NCI-H146 (cell line): ENCODE measurements at places on chromosomes 7 and 10.
A peak's percentile ranks its signal among the peaks of the same experiment; 100 is the strongest.

GRCh38 chr7:148041156-148041555 is 549.4 kb upstream of the C7orf33 start:
- no peak for DNase-seq

GRCh38 chr10:63670291-63670898 is 149.2 kb downstream of the REEP3 start:
- no peak for DNase-seq

GRCh38 chr10:88978463-88978862 is 12.1 kb upstream of the FAS start:
- no peak for DNase-seq

DNA sequence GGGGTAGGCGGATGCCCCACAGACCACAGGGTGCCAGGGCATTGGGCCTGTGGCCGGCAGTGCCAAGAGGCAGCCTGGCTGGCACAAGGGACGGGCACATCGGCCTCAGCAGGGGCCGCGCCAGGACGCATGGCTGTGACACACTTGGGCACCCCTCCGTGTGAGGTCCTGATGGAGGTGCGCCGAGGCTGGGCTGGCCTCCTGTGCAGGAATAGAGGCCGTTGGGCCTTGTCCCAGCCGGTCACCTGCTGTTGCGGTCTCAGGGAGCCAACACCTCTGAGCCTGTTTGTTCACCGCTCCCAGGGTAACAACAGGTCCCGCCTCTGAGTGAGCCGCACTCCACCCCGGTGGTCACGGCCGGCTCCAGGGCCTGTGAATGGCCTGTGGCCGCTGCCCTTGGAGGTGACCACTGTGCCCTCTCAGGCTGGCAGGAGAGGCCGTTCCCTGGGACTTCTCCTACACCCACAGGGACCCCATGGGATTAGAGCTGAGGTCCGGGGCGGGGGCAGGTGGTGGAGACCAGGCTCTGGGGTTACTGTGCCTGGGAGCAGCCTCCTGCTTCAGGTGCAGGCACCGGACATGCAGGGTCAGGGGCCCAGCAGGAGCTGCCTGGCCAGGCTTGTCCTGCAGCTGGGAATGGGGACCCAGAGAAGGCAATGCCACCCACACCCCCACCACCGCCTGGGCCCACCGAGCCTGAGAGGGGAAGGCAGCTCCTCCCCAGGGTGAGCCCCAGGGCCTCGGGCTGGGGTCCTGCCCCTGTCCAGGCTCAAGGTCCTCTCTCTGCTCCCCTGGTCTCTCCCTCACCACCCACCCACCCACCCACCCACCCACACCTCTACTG is 12.0 kb downstream of the PWWP2B start:
- no peak for DNase-seq

- no peak for DNase-seq
Measured at GRCh38 chr10:36349445-36350078, 707.5 kb upstream of the FZD8 start.

DNA sequence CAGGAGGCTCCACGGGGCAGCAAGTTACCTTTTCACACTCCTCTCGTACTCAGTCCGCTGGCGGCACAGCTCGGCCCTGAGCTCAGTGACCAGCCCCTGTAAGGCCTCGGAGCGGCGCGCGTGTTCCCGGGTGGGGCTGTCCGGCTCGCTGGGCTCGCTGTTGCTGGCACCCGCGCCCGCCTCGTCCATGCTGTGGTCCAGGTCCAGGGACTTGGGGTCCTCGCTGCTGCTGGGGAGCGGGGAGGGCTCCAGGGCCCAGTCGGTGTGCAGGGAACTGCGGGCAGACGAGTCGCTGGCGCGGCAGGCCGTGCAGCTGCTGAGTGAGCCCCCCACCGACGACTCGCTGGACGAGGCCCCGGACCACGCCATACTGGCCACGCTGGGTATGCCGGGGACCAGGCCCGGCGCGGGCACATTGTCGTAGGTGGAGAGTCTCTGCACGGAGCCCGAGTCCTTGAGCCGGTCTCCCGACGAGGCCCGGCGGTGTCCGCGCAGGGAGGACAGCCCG is 143.8 kb downstream of the MAPK8 start:
- no peak for DNase-seq

DNA sequence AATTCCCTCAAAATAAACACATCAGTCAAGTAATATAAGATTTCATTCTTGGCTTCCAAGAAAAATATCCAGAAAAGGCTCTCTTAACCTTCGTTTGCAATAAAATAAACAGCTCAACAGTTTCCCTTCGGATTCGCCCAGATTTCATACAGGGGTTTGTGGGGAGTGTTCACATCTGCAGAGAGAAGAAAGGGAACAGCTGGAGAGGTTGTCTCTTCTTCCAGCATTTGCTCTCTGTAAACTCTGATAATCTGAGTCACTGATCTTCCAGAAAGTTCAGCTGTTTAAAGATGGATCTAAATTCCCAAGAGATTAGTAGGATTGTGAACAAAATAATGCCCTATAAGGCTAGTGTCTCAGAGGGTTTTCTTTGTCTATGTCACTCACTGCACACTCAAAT is 277.9 kb downstream of the HPSE2 start:
- no peak for DNase-seq

GRCh38 chr10:90051474-90051873 is 350.1 kb downstream of the KIF20B start:
- no peak for DNase-seq

- peak; percentile 51 for DNase-seq
Measured at GRCh38 chr10:70549962-70550458, 52.5 kb downstream of the PRF1 start.

GRCh38 chr7:25727876-25728275 is 424.1 kb upstream of the NFE2L3 start:
- no peak for DNase-seq

GRCh38 chr10:60338786-60339185 is 50.9 kb downstream of the ANK3 start:
- DNase-seq, result no peak

DNA sequence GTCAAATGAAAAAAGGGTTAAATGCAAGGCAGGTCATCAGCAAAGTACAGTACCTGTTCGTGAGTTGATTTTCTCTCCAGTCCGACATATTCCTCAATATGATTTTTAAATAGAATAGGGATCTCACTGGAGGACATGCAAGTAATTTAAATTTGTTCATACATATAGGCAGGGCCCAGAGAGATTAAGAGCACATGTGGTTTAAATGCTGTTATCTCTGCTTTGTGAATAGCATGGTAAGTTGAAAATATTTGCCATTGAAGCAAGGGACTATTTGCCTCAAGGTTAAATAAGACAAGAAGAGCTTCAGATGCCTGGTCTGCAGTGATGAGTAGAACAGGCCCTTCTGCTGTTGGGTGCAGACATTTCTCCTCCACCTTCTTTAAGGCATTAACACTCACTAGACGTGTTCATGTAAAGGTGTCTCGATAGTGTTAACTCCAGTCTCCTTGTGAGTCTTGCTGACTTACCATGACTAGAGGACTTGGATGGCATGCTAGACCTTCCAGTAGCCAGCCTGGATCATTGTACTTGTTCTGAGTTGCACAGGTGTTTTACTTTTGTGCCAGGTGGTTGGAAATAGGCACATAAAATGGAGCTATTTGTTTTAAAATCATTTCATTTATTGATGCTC is 15.6 kb upstream of the AKR1C3 start:
- DNase-seq, result no peak

DNA sequence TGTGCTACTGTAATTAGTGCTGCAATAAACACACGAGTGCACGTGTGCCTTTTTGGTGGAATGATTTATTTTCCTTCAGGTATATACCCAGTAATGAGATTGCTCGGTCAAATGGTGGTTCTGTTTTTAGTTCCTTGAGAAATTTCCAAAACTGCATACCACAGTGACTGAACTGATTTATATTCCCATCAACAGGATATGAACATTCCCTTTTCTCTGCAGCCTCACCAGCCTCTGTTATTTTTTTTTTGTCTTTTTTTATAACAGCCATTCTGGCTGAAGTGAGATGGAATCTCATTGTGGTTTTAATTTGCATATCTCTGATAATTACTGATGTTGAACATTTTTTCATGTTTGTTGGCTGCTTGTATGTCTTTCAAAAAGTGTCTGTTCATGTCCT is 922.9 kb upstream of the LRRN3 start:
- DNase-seq, result no peak

- no peak for DNase-seq
Measured at GRCh38 chr10:43963793-43964425, 315.2 kb upstream of the ZNF32 start.

DNA sequence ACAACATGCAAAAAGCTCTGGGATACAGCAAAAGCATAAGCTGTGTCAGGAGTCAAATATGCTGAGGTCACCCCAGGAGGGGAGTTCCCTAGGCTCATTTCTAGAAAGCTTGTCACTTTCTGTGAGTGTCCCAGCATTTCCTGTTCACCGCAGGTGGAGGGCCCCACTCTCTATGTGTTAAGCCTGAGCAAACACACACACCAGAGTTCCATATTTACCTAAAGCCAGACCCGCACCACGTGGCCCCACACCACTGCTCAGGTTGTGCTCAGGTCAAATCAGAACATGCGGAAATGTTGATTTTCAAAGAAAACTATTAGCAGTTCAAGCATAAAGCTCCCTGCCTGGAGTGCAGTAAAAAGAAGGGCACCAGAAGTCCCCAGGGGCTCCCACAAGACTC is 259.6 kb upstream of the PPP2R2D start:
- peak; percentile 7 for DNase-seq

- no peak for DNase-seq
Measured at GRCh38 chr10:101843032-101844021, at the start of gene KCNIP2. KCNIP2 (minus strand) TSS chr10:101843800; CDS start chr10:101843568, 232 bp downstream.

DNA sequence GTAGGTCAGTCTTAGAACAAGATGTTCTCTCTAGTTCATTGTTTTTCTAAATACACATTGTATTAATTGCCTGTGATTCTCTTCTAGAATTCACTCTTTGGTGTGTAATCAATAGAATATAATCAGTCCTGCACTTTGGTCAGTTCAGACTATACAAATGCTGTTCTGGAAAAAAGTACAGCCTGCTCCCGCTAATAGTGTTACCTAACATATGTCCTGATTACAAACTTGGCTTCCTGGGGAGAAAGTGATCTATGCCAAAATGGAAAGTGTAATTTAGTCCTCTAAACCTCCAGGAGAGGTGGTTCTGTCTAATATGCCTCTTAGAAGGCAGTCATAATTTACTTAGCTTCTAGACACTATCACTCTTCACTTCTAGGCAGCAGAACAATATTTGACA is 215.5 kb downstream of the SEMA3D start:
- no peak for DNase-seq
